ENCODE measurements at places on chromosomes 6 and 20.

GRCh38 chr20:60104993-60105803 lies 147.0 kb downstream of the CDH26 start:
- no peak overlapping the region for H3K27ac ChIP-seq
- H3K4me3 ChIP-seq = no peak overlapping the region
- peaks cover 6% of the 10 kb centered on the region for H3K4me1 ChIP-seq
- no peaks in the 10 kb centered on the region for H3K36me3 ChIP-seq
- H3K27me3 ChIP-seq = peaks cover 7% of the 10 kb centered on the region

GRCh38 chr20:20230741-20231140 lies 137.2 kb upstream of the INSM1 start:
- H3K27me3 ChIP-seq = peaks cover 19% of the 10 kb centered on the region
- H3K4me1 ChIP-seq = no peaks in the 10 kb centered on the region
- H3K36me3 ChIP-seq = peaks cover 1% of the 10 kb centered on the region
- no peak overlapping the region for H3K4me3 ChIP-seq
- DNase-seq = no peak
- H3K27ac ChIP-seq = no peak overlapping the region

- peaks cover 13% of the 10 kb centered on the region for H3K4me1 ChIP-seq
- H3K36me3 ChIP-seq = no peaks in the 10 kb centered on the region
- H3K27ac ChIP-seq = no peak overlapping the region
- no peak overlapping the region for H3K4me3 ChIP-seq
- DNase-seq = no peak
Measured at GRCh38 chr6:105507811-105508210, 104.9 kb upstream of the PREP start.

GRCh38 chr6:63964366-63964765 lies 328.8 kb downstream of the PHF3 start:
- H3K4me1 ChIP-seq = no peaks in the 10 kb centered on the region
- no peak overlapping the region for H3K4me3 ChIP-seq
- no peak for DNase-seq
- H3K36me3 ChIP-seq = no peaks in the 10 kb centered on the region
- H3K27me3 ChIP-seq = no peaks in the 10 kb centered on the region
- no peak overlapping the region for H3K27ac ChIP-seq

- no peaks in the 10 kb centered on the region for H3K36me3 ChIP-seq
- no peaks in the 10 kb centered on the region for H3K27me3 ChIP-seq
- H3K27ac ChIP-seq = no peak overlapping the region
Measured at GRCh38 chr6:47254906-47255305, 54.8 kb downstream of the TNFRSF21 start.

DNA sequence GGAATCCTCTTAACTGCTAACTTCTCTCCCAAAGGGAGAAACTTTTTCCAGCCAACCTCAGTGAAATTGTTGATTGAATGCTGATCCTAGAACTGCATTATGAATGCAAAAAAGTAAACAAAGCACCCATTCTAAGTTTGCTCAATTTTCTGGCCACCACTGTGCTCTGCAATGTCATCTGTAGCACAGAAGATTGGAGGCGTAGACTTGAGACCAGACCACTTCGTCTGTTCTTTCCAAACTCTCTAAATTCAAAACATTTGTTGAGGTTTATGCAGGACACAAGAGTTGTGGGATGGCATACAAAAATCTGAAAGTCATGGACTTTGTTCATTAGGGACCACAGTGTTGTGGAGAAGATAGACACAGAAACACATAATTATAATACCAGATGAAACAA lies 11.1 kb upstream of the TSPYL1 start:
- no peak overlapping the region for H3K4me3 ChIP-seq
- no peaks in the 10 kb centered on the region for H3K4me1 ChIP-seq
- H3K27me3 ChIP-seq = no peaks in the 10 kb centered on the region

- H3K4me1 ChIP-seq = peaks cover 34% of the 10 kb centered on the region
- H3K27me3 ChIP-seq = no peaks in the 10 kb centered on the region
- no peak overlapping the region for H3K27ac ChIP-seq
- H3K4me3 ChIP-seq = no peak overlapping the region
- no peak for DNase-seq
Measured at GRCh38 chr20:32567384-32568178, 17.6 kb downstream of the NOL4L start.

DNA sequence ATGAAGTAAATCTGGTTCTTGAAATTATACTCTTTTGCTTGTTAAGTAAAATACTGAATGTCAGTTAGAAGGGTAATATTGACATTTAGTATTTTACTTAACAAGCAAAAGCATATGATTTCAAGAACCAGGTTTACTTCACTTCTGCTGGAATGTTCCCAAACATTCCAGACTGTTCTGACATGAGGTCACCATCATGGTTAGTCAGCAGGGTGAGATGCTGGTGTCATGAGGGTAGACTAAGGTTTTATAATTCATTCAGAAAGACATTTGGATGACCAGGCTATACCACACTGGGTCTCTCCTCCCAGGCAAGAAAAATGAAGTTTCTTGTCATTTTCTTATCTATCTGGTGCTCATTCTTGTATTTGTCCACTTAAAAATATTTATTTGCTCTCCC lies 414.4 kb upstream of the MMS22L start:
- no peak overlapping the region for H3K4me3 ChIP-seq
- no peak for DNase-seq
- no peaks in the 10 kb centered on the region for H3K4me1 ChIP-seq
- no peak overlapping the region for H3K27ac ChIP-seq

GRCh38 chr6:100774681-100775080 lies 106.4 kb downstream of the ASCC3 start:
- DNase-seq = no peak
- no peak overlapping the region for H3K4me3 ChIP-seq
- peaks cover 2% of the 10 kb centered on the region for H3K36me3 ChIP-seq
- no peaks in the 10 kb centered on the region for H3K27me3 ChIP-seq

- peak overlapping the region; percentile 2 for H3K4me3 ChIP-seq
- H3K27me3 ChIP-seq = peaks cover 6% of the 10 kb centered on the region
- H3K36me3 ChIP-seq = peaks cover 3% of the 10 kb centered on the region
- H3K4me1 ChIP-seq = peaks cover 39% of the 10 kb centered on the region
Measured at GRCh38 chr6:158164579-158165170, 3.4 kb downstream of the SERAC1 start.

DNA sequence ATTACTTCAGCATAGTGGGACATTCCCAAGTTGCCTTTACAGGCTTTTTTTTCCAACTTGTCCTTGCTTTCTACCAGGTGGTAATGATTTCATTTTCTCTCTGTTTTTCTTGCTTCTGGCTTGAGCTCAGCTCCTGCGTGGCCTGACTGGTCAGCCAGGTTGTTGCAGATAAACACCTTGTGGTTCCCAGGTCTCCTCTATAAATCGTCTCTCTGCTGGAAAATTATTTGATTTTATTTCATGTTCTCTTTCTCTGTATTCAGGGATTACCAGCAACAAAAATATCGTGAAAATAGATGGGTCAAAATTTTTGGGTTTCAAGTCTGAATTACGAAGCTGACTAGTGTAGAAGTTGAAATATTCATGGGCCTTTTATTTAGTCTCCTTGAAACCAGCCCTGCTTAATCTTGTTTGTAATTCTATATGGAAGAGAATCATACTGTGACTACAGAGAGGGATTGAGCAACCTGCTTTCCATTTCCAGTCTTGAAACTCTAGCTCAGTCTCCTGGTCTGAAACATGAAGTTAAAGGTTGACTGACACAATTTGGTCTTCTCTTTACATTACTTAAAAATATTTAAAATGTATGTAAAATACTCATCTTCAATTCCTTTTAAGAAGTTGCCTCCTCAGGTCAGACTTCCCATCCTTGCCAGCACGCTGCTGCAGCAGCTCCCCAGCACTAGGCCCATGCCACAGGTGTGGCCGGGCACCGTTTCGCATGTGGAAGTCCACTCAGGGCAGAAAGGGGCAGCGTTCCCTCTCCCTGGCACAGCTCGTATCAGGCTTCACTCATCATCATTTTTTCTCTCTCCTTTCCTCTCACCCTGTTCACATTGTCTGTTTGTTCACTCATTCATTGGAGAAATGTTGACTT lies 7.1 kb downstream of the DUSP22 start:
- no peak overlapping the region for H3K4me3 ChIP-seq
- H3K27ac ChIP-seq = no peak overlapping the region
- no peaks in the 10 kb centered on the region for H3K27me3 ChIP-seq
- peaks cover 38% of the 10 kb centered on the region for H3K4me1 ChIP-seq
- no peaks in the 10 kb centered on the region for H3K36me3 ChIP-seq

- no peaks in the 10 kb centered on the region for H3K4me1 ChIP-seq
- H3K4me3 ChIP-seq = no peak overlapping the region
- H3K27me3 ChIP-seq = peaks cover 28% of the 10 kb centered on the region
- H3K27ac ChIP-seq = no peak overlapping the region
- H3K36me3 ChIP-seq = no peaks in the 10 kb centered on the region
- no peak for DNase-seq
Measured at GRCh38 chr6:125375821-125376220, 74.1 kb upstream of the HDDC2 start.

- no peaks in the 10 kb centered on the region for H3K36me3 ChIP-seq
- H3K4me1 ChIP-seq = no peaks in the 10 kb centered on the region
- no peak overlapping the region for H3K27ac ChIP-seq
- H3K4me3 ChIP-seq = no peak overlapping the region
Measured at GRCh38 chr6:74166849-74167248, 470.8 kb downstream of the CD109 start.

GRCh38 chr6:87736809-87737540 lies 34.9 kb upstream of the AKIRIN2 start:
- H3K4me3 ChIP-seq = peak overlapping the region; percentile 73
- H3K27me3 ChIP-seq = no peaks in the 10 kb centered on the region
- peak; percentile 19 for DNase-seq
- peak overlapping the region; percentile 90 for H3K27ac ChIP-seq

GRCh38 chr20:48041078-48041780 lies 255.9 kb upstream of the SULF2 start:
- H3K36me3 ChIP-seq = no peaks in the 10 kb centered on the region
- H3K27ac ChIP-seq = no peak overlapping the region
